ENCODE measurements at places on chromosomes 3 and 15.

- no peak for DNase-seq
Measured at GRCh38 chr3:81863756-81864155, 102.3 kb upstream of the GBE1 start.

DNA sequence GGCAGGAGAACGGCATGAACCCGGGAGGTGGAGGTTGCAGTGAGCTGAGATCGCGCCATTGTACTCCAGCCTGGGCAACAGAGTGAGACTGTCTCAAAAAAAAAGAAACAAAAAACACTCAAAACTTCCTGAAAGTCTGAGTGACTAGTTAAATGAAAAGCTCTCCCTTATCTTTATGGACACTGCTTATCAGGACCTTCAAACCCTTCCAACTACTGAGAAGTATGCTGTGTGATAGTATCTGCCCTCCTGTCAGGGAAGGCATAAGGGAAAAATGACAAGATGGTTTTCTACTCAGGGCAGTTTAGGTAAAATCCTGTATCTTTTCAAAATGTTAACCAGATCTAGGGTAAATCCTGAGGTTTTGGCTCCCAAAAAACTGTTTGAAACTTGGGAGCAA, 21.8 kb downstream of the EMC7 start:
- DNase-seq = no peak

DNA sequence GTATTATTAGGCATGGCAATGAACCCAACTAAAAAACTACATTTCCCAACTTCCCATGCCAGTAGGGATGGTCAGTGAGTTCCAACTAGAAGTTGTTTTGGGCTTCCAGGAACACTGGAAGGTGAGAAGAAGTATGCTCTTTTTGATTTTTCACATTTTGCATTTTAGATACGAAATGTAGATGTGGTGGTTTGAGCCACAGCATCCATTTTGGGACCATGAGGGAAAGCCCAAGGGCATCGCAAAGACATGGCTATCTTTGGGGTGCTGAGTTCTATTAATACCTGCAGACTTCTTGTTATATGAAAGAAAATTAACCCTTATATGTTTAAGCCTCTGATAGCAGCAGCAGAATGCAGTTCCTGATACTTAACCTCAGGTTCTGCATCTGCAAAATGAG, 62.9 kb downstream of the PTPRG start:
- DNase-seq = no peak

GRCh38 chr15:74950078-74950908, 6.3 kb downstream of the RPP25 start:
- DNase-seq = peak; percentile 76

DNA sequence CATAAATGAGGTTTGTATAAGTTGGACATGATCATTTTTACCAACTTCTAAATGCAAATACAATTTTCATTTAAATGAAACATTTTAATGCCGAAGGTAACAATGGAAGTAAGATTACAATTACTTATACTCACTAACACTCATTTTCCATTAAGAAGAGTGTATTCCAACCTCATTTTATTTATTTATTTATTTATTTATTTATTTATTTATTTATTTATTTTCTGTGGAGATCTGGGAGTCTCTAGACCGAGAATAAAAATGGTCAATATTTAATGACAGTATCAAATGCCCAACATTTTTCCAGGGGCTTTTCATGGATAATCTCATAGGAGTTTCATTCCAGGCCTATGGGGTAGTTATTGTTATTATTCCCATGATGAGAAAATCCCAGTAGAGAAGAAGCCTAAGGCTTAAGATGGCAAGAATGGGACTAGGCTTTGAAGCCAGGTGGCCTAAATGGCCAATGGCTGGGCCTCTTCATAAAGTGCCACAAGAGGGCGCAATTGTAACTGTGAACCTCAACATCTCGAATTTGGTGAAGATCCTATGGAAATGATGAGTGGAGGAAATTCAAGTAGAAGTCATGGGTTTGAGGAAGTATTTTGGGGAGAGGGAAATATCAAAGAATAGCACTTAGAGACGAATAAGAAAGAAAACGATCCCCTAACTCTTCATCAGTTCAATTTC, 21.3 kb downstream of the VGLL3 start:
- no peak for DNase-seq

- peak; percentile 57 for DNase-seq
Measured at GRCh38 chr3:63349583-63350573, 71.8 kb downstream of the SYNPR start.

DNA sequence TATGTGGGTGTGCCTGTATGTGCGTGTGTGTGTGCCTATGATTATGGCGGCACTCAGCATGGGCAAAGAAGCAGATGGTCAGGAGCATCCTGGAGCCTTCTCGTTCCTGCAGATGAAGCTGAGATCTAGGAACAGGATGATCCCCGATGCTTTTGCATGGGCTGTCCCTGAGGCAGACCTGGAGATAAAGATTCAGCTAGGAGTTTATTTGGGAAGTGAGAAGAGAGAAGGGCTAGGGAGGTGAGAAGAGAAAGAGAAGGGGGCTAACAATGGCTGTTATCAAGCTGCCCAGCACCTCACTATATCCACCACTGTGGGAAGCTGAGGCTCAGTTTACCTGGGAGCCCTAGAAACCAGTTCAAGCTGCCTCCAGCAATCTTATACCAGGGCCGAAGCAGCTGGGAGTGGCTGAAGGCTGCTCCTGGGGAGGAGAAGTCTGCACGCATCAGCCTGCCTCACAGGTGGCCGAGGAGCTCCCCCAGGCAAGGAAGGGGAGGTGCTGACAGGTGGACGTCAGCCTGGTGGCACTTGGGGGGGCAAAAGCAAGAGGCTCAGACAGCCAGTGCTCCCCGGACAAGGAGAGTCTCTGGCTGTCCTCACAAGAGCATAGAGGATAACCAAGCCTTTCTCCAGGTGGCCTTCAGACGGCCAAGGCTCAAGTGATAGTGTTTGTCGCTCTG, 94.0 kb upstream of the IQSEC1 start:
- peak; percentile 73 for DNase-seq

DNA sequence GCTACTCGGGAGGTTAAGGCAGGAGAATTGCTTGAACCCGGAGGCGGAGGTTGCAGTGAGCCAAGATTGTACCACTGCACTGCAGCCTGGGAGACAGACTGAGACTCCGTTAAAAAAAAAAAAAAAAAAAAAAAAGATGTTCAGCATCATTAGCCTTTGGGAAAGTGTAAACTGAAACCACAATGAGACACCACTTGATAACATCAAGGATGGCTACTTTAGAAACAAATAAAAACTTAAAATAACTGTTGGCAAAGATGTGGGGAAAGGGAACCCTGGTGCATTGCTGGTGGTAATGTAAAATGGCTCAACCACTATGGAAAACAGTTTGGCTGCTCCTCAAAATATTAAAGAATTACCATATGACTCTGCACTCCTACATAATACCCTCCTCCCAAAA, 1.9 kb downstream of the LEO1 start:
- no peak for DNase-seq

- DNase-seq = peak; percentile 51
Measured at GRCh38 chr15:25933456-25934158, 70.5 kb upstream of the ATP10A start.

DNA sequence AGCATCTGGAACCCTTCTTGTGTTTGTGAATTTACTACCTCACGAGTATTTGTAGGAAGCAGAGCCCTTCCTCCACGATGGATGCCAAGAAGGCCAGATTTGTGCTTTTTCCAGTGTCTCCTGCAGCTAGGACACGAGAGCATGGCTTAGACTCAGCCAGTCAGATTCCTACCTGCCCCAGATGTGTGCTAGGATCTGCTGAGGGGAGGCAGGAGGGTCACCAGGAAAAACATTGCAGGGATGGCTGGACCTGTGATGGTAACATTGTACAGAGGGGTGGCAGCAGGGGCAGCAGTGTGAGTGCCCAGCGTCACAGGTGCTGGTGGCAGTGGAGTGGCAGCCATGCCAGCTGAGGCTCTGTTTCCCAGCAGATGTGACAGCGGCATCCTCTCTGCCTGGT, 285.3 kb downstream of the FAM43A start:
- no peak for DNase-seq

DNA sequence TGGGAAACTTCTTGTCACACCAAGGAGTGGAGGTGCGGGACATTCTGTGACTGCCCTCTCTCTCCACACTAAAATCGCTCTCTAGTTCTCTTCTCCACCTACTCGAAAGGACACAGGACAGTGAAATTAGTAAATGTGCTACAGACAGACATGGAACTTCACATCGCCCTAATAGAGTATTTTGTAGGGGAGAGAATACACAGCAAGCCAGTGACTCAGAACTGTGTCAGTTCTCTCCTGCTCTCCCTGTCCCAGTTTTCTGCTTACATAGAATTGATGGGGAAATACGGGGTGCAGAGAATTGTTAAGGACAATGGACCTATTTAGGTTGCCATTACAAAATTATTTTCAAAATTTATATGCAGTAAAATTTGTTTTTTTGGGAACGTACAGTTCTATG, 159.6 kb upstream of the GADL1 start:
- no peak for DNase-seq

- DNase-seq = no peak
Measured at GRCh38 chr3:52879090-52879489, 18.3 kb downstream of the STIMATE start.

DNA sequence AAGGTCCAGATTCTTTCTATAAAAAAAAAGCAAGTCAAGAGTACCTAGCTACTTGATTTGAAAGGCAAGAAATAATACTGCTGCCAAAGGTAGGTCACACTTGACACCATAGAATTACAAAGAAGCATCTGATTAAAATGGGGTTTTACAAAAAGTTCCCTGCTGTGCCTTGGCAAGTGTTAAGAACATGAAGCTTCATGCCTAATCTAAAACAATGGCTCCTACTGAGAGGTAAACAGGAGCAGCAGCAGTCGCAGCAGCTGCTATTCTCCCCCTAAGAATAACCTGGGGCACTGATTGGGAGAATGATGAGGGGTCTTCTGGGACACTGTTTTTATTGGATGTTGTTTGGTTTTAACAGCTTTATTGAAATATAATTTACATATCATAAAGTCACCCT, 14.1 kb downstream of the UBP1 start:
- no peak for DNase-seq

DNA sequence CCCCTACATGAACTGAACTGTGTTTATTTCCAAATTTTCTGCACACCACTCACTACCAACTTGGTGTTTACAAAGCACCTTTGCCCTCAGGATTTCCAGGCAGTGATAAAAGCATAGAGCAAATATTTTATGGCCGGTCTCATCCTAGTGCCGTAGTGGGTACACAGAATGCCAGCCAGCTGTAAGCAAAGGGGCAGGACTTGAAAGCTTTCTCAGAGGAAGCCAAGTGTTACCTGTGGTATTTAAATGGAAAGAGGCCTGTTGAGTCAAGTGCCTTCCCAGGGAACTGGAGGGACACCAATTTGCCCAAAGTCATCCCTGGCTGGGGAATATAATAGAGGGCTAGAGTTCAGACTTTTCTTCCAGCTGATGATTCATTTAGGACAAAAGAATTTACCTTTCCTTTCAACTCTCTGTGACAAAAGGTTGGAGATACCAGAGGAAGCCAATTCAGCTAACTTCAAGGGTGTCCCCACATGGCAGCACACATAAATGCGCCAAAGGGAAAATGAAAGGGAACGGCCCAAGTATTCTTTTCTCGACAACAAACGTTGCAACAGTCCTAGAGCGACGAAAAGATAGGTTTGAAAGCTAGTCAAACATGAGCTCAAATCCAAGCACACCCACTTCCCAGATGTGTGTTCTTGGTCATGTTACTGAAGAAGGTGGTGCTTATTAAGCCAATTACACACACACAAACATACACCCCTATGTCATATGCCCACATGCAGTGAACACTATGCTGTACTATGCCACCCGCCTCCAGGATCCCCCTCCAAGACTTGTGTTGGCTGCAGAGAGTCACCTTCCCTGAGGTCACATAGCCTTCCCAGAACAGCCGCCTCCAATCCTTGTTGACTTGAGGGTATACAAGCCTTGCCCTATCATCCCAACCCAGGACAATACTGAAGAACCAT, 27.7 kb downstream of the MAGI1 start:
- no peak for DNase-seq

DNA sequence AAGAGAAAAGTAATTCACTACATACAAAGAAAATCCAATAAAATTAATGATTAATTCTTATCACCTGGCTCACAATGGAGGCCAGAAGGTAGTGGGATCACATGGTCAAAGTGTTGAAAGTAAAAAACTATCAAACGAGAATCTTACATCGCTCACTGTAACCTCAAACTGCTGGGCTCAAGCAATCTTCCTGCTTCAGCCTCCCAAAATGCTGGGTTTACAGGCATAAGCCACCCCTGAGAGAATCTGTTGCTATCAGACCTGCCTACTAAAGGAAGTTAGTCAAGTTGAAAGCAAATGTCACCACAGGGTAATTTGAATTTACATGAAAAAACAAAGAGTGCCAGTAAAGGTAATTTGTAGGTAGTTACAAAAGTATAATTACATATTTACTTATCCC, 103.3 kb downstream of the PCCB start:
- no peak for DNase-seq

GRCh38 chr15:93703092-93703739, 528.1 kb upstream of the MCTP2 start:
- no peak for DNase-seq

DNA sequence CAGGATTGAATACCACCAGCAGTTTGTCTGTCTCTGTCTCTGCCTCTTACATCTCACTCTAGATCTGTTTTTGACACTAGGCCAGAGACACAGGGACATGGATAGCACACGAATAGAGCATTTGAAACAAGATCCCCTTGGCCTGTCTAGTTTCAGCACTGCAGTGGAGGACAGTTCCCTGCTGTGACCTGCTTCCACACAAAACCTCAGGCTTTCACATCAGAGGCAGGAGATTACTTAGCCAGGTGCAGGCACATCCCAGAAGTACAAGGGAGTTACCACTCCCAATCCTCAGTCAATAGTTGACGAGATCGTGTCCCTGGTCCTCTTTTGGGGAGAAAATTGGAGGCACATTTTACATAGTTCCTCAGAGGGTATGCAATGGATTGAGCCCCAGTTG, 34.0 kb upstream of the CCK start:
- no peak for DNase-seq

- no peak for DNase-seq
Measured at GRCh38 chr15:40163657-40164416, 3.0 kb downstream of the BUB1B start.

DNA sequence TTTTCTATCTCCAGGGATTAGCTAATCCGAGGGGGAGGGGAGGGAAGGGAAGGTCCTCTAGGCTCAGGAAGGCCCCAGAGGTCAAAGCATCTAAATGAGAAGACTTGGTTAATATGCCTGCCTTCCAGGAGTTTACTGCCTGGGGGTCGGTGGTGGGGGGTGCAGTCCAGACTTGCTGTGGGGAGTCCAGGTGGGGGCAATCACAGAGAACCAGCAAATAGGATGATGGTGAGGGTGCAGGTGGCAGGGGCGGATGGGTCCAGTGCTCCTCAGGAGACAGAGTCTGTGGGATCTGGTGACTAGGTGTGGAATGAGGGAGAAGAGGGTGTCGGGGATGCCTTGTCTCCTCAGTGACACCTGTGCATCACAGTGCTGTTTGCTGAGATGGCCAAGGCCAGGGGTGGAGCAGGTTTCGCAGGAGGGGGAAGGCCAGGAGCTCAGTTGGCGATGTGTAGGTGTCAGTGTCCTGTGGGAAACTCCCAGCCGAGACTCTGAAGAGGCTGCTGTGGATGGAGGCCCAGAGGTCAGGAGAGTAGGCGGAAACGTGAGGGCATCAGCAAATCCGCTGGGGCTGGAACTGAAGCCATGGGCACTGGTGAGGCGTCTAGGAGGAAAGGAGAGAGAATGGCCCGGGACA, 8.1 kb downstream of the CFAP100 start:
- DNase-seq = no peak

GRCh38 chr15:42456971-42457370, 34.0 kb downstream of the ZNF106 start:
- DNase-seq = no peak

GRCh38 chr3:33848624-33849347, 50.4 kb downstream of the PDCD6IP start:
- DNase-seq = no peak
